PC-9 (cell line): ENCODE measurements at places on chromosomes 4 and X. TPM values are rescaled to one million over a fixed set of nuclear protein-coding genes. Genes with fewer than 3 reads are reported as not detected.

DNA sequence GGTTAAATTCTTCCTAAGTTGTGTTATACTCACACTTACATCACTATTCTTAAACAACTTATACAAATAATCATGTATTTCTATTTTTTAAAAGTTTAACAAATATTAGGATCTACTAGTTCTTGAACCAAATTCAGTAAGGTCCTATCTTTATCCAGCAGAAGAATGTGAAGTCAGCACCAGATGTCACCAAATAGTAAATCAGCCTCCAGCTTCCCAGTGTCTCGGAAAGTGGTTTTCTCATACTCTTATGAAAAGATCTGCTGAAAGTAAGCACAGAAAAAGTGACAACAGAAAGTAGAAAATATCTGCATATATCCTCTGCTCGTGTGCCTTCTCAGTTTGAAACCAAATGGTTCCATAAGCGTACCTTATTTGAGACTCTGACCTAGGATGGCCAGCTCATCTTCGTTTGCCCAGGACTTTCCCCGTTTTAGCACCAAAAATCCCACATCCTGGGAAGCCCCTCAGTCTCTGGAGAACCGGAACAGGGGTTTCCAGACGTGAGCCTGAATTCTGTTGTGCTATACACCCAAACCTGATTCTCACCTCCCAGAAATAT lies 98.0 kb upstream of the DCLK2 start:
- no peaks in the 10 kb centered on the region for H3K4me1 ChIP-seq
- no peak overlapping the region for H3K27ac ChIP-seq
- no peaks in the 10 kb centered on the region for H3K27me3 ChIP-seq
- H3K4me3 ChIP-seq = no peak overlapping the region
- no peaks in the 10 kb centered on the region for H3K36me3 ChIP-seq

- no peak overlapping the region for H3K27ac ChIP-seq
- no peaks in the 10 kb centered on the region for H3K27me3 ChIP-seq
- DNase-seq = no peak
- H3K4me1 ChIP-seq = no peaks in the 10 kb centered on the region
- H3K4me3 ChIP-seq = no peak overlapping the region
Observed at GRCh38 chr4:92497141-92497540, 193.4 kb downstream of the GRID2 start.

DNA sequence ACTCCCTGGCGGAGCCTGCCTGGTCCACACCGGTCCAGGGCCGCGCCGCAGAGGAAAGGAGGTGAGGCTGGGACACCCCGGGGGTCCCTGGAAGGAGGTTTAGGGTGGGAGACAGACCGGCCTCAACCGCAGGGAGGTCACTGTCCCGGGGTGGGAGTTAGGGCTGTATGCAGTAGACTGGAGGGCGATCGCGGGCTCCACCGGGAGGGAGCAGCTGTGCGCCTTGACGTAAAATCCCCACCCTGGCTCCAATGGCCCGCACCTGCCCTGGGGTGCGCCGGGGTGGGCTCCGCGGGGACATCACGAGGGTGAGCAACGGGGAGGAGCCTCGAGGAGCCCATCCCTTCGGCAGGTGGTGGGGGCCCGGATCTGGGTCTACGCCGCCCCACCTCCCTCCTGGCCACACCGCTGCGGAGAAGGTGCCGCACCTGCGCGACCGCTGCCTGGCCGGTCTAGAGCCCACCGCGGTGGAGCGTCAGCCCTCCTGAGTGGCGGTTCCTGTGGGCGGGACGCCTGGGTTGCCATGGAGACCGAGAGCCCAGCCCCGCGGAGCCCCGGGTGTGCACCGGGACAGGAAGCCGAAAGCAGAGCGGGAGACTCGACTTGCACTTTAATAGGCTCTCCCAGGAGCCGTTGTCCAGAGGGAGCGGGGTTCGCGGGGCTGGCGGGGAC lies 105.1 kb downstream of the ADRA2C start:
- DNase-seq = no peak
- no peak overlapping the region for H3K27ac ChIP-seq
- no peaks in the 10 kb centered on the region for H3K36me3 ChIP-seq
- H3K27me3 ChIP-seq = peaks cover 54% of the 10 kb centered on the region
- no peaks in the 10 kb centered on the region for H3K4me1 ChIP-seq
- H3K4me3 ChIP-seq = no peak overlapping the region

ERCC6L gene
- total RNA-seq = 6.5 and 10.0 TPM in 2 replicates
